Osteocyte (in vitro differentiated cells): ENCODE measurements at places on chromosomes 12 and 14. TPM values are rescaled to one million over a fixed set of nuclear protein-coding genes. Genes with fewer than 3 reads are reported as not detected.

Gene NKX2-8
- total RNA-seq = not detected in 2 replicates

Gene NXPH4
- 62.6 and 63.8 TPM in 2 replicates for total RNA-seq

Gene GAS2L3
- total RNA-seq = 10.9 and 11.3 TPM in 2 replicates

Gene ARHGAP9
- total RNA-seq = 1.5 and 2.1 TPM in 2 replicates

GRCh38 chr12:48956279-48957140, 777 bp downstream of the ARF3 start:
- peak; percentile 95 for DNase-seq

DNA sequence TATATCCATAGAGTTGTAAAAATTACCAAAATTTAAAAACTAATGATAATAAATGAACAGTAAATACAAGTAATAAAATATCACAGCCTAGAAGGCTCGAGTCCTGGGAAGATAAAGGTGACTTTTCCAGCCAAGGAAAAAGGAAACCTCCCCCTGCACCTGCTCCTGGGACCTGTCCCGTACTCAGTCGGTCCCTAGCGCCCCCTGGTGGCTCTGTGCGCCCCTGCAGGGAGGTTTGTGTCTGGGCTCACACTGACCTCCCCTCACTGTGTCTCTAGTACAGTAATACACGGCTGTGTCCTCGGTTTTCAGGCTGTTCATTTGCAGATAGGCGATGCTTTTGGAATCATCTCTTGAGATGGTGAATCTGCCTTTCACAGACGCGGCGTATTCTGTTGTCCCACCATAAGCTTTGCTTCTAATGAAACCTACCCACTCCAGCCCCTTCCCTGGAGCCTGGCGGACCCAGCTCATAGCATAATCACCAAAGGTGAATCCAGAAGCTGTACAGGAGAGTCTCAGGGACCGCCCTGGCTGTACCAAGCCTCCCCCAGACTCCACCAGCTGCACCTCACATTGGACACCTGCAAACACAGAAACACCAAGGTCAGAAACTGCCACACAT, 1030.4 kb downstream of the TMEM121 start:
- DNase-seq = no peak

DNA sequence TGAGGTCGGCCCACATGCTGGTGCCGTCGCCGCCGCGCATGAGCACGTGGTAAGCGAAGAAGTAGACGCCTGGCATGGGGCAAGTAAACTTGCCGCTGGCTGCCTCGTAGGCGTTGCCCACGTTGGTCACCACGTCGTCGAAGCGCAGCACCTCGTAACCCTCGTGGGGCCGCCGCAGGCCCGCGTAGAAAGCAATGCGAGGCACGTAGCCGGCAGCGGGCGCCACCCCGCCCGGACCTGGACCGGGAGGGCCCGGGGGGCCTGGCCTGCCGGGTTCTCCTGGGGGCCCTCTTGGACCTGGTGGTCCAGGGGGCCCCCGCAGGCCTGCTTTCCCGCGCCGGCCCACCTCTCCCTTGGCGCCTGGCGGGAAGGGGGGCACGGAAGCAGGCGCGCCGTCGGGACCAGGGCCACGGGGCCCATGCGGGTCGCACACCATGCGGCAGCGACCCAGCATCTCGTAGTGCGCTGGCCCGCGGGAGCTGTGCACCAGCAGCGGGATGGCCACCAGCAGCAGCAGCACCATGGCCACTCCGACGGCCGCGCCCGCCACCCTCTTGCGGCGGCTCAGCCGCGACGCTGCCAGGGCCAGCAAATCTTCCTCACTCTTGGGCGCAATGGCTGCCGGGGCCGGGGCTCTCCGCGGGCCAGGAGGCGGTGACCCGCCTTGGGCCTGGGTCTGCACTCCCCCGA, 888 bp downstream of the C1QL4 start:
- DNase-seq = no peak

DNA sequence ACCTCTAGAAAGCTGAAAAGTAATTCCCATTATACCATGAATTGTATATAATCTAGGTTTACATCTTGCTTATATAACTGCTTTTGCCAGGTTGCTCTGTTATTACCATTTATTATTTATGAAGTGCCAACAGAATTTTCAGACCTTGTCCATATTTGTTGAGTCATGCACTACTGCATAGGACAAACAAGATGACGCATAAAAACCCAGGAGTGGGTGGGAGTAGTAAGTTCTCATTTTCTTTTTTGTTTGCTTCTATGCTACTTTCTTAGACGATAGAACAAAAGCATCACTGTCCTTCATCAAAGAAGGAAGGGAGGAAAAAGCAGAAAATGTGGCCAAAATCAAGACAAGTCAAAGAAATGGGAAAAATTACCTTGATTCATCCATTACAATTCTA, 119.0 kb upstream of the RASSF8 start:
- no peak for DNase-seq

- DNase-seq = no peak
Observed at GRCh38 chr14:97414718-97415098, 617.5 kb downstream of the VRK1 start.

- DNase-seq = no peak
Observed at GRCh38 chr12:114392909-114393308, 13.0 kb downstream of the TBX5 start.

- DNase-seq = no peak
Observed at GRCh38 chr12:123369229-123369628, 4.6 kb upstream of the SBNO1 start.

- no peak for DNase-seq
Observed at GRCh38 chr12:71046215-71046614, 111.6 kb downstream of the TSPAN8 start.

- DNase-seq = no peak
Observed at GRCh38 chr14:33586806-33587205, 364.1 kb downstream of the EGLN3 start.

- no peak for DNase-seq
Observed at GRCh38 chr12:113269257-113269943, 48.1 kb downstream of the TPCN1 start.
